ENCODE measurements at places on chromosomes 12 and 14.

- no peak for DNase-seq
Observed at GRCh38 chr12:86158956-86159355, 97.2 kb downstream of the MGAT4C start.

GRCh38 chr12:113242026-113242418 is 20.8 kb downstream of the TPCN1 start:
- DNase-seq = no peak

- DNase-seq = no peak
Observed at GRCh38 chr14:72882463-72882862, 11.4 kb downstream of the DPF3 start.

GRCh38 chr12:128069359-128069997 is 197.5 kb upstream of the TMEM132C start:
- DNase-seq = no peak

All from CD4-positive, alpha-beta T cell (primary cell).